Germinal center (tissue), 1 donor: ENCODE measurements at places on chromosomes 11 and 22.

DNA sequence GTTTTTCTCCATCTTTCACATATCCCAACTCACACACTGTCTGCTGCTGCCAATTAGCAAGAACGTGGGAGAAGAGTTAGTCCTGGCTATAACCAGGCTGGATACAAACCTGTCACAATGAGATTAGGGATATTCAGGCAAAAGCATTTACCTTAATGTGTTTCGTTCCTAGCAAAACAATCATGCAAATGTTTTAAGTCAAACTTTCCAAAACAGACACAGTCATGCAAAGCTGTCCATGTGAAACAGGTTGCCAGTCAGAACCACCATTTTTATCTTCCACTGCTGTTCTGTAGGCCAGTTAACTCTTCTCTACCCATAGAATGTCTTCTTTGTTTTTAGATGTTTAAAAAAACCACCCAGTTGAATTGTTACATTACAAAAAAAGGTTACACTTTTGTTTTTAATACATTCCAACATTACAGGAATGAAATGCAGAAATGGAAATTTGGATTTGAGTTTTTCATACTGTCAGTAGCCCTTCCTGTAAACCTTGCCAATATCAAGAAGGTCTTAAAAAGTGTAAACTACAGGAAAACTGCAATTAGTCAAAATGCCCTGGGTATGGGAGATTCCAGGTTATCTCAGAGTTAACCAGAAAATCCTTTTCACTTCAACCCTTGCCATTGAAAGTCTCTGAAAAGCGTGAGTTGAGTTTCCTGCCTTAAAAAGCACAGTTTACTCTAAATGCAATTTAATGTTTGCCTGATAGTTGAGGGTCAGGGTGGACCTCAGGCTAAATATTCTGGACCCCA, 34.2 kb upstream of the LDLRAD3 start:
- no peak for DNase-seq

GRCh38 chr11:61007956-61008896, 36.7 kb downstream of the CD6 start:
- DNase-seq, result no peak

DNA sequence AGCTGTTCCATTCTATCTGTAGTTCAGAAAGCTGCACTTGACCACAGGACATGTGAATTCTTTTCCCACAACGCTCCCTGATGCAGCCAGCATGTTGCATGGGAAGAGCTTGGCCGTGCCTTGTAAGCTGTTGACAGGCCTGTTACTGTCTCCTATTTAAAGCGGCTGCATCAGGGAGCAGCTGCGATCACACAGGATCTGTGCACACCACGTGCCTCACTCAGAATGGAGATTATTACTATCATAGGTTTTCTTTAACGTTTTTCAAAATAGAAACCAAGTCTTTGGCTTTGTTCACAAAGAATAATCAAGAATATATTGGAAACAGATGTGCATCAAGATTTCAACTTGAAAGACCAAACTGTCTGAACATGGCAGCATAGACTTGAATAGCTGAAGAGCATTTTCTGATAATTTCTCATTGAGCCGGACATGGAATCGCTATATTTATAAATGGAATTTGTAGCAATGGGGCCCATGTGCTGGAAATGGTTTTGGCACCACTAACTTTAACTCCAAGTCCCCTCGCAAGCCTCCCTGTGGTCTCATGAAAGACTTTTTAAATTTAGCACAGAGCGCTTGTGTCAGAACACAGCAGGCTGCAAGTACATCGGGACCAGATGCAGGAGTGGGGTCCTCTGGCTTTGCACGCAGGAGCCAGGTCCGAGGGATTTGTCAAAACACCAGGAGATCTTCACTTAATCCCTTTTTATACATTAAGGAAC, 40.8 kb upstream of the MYO18B start:
- no peak for DNase-seq

DNA sequence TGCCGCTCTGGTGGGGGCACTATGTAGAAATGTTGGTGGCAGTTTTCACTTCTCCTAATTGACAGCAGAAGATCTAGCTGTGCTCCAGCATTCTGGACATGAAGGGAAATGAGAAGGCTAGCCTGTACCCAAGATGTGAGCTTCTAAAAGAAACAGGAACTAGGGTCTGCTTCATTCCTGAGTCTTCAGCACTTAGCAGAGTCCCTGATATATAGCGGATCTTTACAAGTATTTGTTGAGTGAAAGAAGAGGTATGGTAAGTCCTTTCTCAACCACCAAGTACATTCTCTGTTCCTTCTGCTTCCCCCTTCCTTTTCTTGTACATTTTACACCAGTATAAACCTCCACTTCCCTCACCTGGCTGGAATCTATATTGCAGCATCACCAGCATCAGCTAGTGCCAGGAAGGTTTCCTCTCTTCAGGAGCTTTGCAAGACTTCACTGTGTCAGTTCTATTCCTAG, 408.3 kb upstream of the CADM1 start:
- peak; percentile 29 for DNase-seq

DNA sequence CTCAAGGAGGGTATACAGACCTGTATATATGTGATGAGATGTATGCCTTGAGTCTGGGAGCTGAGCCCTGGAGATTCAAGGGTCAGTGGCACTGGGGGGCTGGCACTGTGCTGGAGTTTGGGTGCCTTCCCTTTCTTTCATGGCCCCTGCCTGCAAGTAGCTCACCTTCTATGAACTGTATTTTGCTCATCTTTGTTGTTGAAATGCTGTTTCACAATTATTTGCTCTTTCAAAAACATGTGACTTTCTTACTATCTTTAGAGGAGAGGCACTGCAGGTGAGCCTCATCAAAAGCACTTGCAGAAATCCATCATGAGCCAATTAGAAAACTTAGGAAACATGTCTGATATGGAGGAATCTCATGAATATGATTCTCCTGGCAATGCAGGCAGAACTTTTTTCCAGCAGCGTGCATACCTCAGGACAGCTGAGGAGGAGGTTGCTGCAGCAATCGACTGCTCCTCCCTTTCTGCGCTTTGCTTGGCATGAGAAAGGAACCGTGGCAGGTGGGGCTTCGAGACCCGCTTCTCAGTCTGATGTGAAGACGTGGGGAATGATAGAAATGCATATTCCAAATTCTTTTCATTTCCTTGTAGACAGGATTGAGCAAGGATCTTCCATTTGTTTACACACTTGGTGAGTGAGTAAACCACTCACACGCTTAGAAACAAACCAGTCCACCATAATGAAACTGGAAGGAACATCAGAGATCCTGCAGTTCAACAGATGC, 178.4 kb upstream of the E2F8 start:
- DNase-seq, result no peak

DNA sequence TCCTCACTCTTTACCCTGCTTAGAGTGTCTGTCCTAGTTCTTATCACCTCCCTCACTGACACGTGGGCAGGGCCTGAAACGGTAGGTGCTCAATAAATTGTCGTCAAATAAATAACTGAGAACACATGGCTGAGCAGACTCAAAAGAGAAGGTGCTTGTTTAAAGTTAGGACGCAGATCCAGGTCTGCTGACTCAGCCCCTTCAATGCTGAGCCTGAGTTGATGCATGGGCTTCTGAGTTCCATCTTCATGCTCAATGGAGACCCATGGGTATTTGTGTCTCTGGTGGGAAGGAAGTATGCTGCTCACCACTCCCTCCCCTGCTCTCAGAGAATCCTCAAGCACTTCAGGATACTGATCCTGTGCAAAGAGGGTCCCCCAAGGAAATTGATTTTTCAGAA, 67.5 kb downstream of the FLI1 start:
- no peak for DNase-seq
